Upper lobe of left lung (tissue), 6 donors: ENCODE measurements at places on chromosomes 5 and 9. TPM values are rescaled to one million over a fixed set of nuclear protein-coding genes. Genes with fewer than 3 reads are reported as not detected.

Gene PGM5
- 13.8 TPM for total RNA-seq

Gene CD180
- total RNA-seq, result 1.00 TPM

Gene PPP3R2
- total RNA-seq, result not detected

Gene DMRTA1
- total RNA-seq, result 5.7 TPM

GRCh38 chr5:58491216-58491892 lies at the start of gene GAPT:
Gene GAPT, plus strand, starts transcription at chr5:58491435. Its CDS starts 3,102 bp downstream, at chr5:58494537.
- DNase-seq, result no peak
- no peak within 1 kb of the TSS for H3K4me3 ChIP-seq
- H3K27ac ChIP-seq, result peak within 1 kb of the TSS; percentile 36
- no peaks in the 10 kb centered on the region for H3K4me1 ChIP-seq
- no peaks in the 10 kb centered on the region for H3K27me3 ChIP-seq

GRCh38 chr9:126752881-126753670 lies 51.8 kb upstream of the ZBTB43 start:
- no peaks in the 10 kb centered on the region for H3K4me1 ChIP-seq
- H3K4me3 ChIP-seq, result no peak overlapping the region
- no peak overlapping the region for H3K27ac ChIP-seq
- H3K27me3 ChIP-seq, result no peaks in the 10 kb centered on the region
- no peaks in the 10 kb centered on the region for H3K36me3 ChIP-seq

- no peak for DNase-seq
- no peak overlapping the region for H3K4me3 ChIP-seq
- H3K27me3 ChIP-seq, result no peaks in the 10 kb centered on the region
- H3K4me1 ChIP-seq, result peaks cover 12% of the 10 kb centered on the region
- H3K36me3 ChIP-seq, result no peaks in the 10 kb centered on the region
- no peak overlapping the region for H3K27ac ChIP-seq
Measured at GRCh38 chr5:142740474-142741242, 29.5 kb upstream of the ARHGAP26 start.
